ENCODE measurements at places on chromosomes 2 and 18. TPM values are rescaled to one million over a fixed set of nuclear protein-coding genes. Genes with fewer than 3 reads are reported as not detected.
A peak's percentile ranks its signal among the peaks of the same experiment; 100 is the strongest.

Gene HMSD
- total RNA-seq: 1.9 TPM

Gene SMARCAL1
- total RNA-seq: 30.2 TPM

Gene NXPH2
- total RNA-seq: not detected

Gene ASB1
- total RNA-seq: 20.6 TPM

Gene GRP
- total RNA-seq: not detected

Gene MYCN
- total RNA-seq: 0.58 TPM

Gene LRRC30
- total RNA-seq: not detected

Gene SLC9A4
- not detected for total RNA-seq

Gene HOXD3
- total RNA-seq: 15.3 TPM

Gene LIPG
- total RNA-seq: not detected

Gene SCYGR7
- not detected for total RNA-seq

Gene REEP1
- total RNA-seq: 4.0 TPM

Gene NCKAP5
- 4.7 TPM for total RNA-seq

Gene STK25
- 167 TPM for total RNA-seq

Gene SIX3
- total RNA-seq: not detected

- DNase-seq: peak; percentile 49
Observed at GRCh38 chr18:48863432-48864065, 87.2 kb downstream of the SMAD7 start.

- DNase-seq: no peak
Observed at GRCh38 chr2:65662654-65663432, 230.4 kb upstream of the SPRED2 start.

- DNase-seq: no peak
Observed at GRCh38 chr2:5914811-5915611, 222.8 kb downstream of the SOX11 start.

DNA sequence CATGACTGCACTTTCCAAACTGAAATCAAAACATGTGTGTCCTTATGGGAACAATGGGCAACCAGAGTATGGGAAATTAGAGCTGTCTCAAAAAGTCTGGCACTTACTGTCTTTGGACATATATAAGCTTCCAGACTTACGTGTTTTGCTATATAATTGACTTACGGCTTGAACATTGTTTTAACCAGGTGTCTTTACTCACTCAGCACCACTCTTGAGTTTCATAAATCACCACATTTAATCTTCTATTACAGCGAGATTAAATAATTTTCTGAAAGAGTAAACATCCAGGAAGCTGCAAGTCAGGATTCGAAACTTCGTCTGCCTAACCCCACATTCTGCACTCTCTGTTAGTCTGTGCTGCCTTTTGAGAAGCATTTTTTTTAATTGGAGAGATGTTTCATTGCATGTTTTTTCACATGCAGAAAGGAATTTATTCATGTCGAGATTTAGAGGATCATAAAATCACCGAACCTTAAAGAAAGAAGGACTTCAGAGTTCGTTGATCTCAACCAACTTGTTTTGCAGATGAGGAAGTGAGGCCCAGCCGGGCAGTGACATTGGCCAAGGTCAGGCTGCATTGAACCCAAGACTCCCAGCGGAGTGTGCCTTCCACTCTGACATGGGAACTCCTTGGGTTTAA is 137.3 kb downstream of the SETBP1 start:
- no peak for DNase-seq

DNA sequence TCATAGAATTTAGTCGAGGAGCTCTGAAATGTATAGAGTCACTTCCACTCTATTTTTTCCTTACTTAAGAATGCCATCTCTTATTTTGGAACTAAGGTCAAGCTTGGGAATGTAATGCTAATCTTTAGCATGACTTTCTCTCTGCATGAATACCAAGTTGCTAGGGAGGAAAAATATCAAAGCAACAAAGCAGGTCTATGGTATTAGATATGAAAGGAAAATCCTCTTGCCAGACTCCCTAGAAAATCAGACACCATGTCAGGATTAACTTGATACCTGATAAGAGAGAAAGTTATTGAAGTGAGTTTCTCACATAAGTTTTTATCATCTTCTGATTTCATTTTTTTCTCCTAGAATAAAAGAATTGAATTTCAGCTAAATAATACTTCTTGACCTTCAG is 341.7 kb upstream of the ZNF804A start:
- DNase-seq: no peak

DNA sequence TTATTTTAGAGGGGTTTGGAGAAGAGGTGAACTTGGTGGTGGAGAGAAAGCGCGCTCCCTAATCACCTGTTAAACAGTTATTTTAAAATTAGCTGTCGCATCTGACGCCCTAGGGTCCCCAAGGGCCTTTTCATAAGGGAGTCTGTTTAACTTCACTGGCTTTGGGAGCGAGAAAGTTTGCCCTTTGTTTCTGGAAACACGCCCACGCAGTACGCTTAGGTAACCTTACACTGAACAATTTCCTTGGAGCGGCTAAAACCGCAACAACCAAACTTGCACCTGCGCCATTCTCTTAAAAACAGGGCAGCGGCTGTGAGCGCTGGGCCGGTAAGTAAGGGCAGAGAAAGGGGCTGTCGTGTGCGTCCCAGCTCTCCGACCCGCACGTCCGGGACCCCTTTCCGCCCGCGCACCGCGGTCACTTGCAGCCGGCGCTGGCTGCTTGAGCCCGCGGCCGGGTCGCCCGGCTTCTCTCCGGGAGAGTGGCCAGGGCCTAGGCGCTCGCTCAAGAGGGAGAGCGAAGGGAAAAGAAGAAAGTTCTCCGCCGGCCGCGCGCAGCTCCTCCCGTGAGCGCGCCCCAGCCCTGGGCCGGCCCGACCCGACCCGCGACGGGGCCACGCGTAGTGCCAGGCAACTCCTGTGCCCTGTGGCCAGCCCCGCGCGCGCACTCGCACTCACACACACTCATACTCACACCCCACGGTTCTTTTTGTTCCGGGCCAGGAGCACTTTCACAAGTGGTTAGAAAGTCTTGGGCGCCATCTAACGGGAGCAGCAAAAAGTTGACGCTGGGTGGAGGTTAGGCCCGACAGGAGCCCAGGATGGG is 19.2 kb downstream of the POU3F3 start:
- peak; percentile 76 for DNase-seq

- no peak for DNase-seq
Observed at GRCh38 chr18:33424266-33424946, 16.1 kb downstream of the CCDC178 start.

DNA sequence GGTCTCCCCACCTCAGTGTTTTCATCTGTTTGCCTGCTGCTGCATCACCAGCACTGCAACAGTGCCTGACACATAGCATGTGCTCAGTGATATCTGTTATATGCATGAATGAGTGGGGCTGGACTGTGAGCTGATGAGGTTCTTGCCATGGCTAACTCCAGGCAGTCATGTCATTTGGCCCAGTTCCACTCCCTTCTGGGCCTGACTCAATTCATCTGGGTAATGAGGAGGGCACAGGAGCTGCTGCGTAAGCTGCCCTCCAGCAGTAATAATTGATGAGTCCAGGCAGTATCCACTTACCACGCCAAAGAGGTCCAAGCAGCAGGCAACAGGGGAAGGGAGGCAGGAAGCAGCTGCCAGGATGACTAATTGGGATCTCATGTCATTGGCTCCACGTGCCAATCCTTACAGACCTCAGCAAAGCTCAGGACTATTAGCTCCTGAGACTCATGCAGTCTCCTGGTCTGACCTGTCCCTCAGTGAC is 34.1 kb upstream of the MAT2A start:
- DNase-seq: no peak

- peak; percentile 79 for DNase-seq
Observed at GRCh38 chr2:32947484-32948143, 861 bp downstream of the LTBP1 start.

- no peak for DNase-seq
Observed at GRCh38 chr2:141271346-141271745, 859.5 kb downstream of the LRP1B start.

GRCh38 chr2:238487134-238487533 is 60.4 kb downstream of the ASB1 start:
- no peak for DNase-seq
